Chondrocyte (in vitro differentiated cells): ENCODE measurements at places on chromosomes 12 and 14.

DNA sequence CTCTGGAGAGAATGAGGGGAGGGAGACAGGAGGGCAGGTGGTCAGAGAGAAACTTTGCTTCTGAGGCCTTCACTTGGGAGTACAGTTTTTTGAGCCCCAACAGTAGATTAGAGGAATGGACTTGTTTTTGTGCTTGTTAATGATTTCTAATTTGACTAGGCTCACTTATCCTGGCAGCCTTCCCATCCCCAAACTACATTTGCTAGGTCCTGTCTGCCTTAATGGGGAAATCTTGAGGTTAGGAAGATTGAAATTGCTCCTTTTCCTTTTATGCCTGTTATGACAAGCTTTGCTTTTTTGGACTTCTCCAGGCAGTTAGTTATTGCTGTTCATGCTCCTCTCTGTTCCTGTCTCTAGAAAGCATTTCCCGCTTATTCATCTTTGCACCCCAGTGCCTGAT lies 37.7 kb downstream of the SYNE2 start:
- H3K36me3 ChIP-seq = no peaks in the 10 kb centered on the region
- H3K27me3 ChIP-seq = no peaks in the 10 kb centered on the region
- no peak overlapping the region for H3K4me3 ChIP-seq
- H3K27ac ChIP-seq = no peak overlapping the region
- no peak for DNase-seq
- peaks cover 41% of the 10 kb centered on the region for H3K4me1 ChIP-seq

- DNase-seq = no peak
- H3K4me3 ChIP-seq = no peak overlapping the region
- H3K27me3 ChIP-seq = no peaks in the 10 kb centered on the region
Observed at GRCh38 chr12:122051231-122051876, 27.2 kb upstream of the MLXIP start.

DNA sequence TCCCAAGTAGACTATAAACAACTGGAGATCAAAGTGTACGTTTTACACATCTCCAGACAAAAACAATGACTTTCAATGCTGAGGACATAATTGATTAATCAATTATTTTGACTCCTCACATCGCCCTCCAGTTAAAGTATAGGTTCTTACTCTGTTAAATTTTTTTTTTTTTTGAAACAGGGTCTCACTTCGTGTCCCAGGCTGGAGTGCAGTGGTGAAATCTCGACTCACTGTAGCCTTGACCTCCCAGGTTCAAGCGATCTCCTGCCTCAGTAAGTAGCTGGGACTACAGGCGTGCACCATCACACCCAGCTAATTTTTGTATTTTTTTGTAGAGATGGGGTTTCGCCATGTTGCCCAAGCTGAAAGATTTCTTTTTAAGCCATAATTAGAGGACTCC lies 938 bp upstream of the CCNB1IP1 start:
- no peaks in the 10 kb centered on the region for H3K36me3 ChIP-seq
- no peak for DNase-seq
- no peak overlapping the region for H3K4me3 ChIP-seq
- H3K27me3 ChIP-seq = no peaks in the 10 kb centered on the region
- peaks cover 29% of the 10 kb centered on the region for H3K4me1 ChIP-seq

DNA sequence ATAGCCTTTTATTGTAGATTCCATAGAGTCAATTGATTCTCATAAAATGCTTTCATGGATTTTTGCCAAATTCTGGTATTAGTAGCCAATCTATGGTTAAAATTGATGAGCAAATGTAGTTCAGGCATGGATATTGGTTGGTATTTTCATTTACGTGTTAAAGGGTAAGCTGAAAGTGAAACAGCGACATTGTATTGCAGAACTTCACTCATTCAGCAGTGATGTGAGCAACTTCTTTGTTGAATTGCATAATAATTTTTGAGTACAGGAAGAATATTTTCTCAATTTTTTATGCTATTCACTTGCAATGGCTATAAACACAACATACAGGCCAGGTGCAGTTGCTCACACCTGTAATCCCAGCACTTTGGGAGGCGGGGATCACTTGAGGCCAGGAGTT lies 24.2 kb upstream of the FAM222A start:
- peaks cover 24% of the 10 kb centered on the region for H3K27me3 ChIP-seq
- no peak overlapping the region for H3K27ac ChIP-seq
- H3K36me3 ChIP-seq = no peaks in the 10 kb centered on the region
- no peak overlapping the region for H3K4me3 ChIP-seq
- H3K4me1 ChIP-seq = no peaks in the 10 kb centered on the region

GRCh38 chr12:27965966-27966365 lies 6.6 kb downstream of the PTHLH start:
- no peaks in the 10 kb centered on the region for H3K36me3 ChIP-seq
- peaks cover 52% of the 10 kb centered on the region for H3K4me1 ChIP-seq
- peak overlapping the region; percentile 70 for H3K27ac ChIP-seq
- no peaks in the 10 kb centered on the region for H3K27me3 ChIP-seq
- H3K4me3 ChIP-seq = no peak overlapping the region
